ENCODE measurements at places on chromosomes 13 and 19.

- DNase-seq: no peak
Observed at GRCh38 chr13:80463673-80464352, 122.9 kb upstream of the SPRY2 start.

- DNase-seq: no peak
Observed at GRCh38 chr13:47813718-47814117, 187.4 kb downstream of the SUCLA2 start.

- DNase-seq: no peak
Observed at GRCh38 chr13:52651897-52652195, 790 bp upstream of the SUGT1 start.

- DNase-seq: no peak
Observed at GRCh38 chr13:106499113-106499512, 36.3 kb downstream of the EFNB2 start.

- no peak for DNase-seq
Observed at GRCh38 chr13:22944378-22944777, 236.4 kb upstream of the SGCG start.

- DNase-seq: no peak
Observed at GRCh38 chr19:15042826-15043225, 6.5 kb upstream of the CASP14 start.
